Myocyte (in vitro differentiated cells): ENCODE measurements at places on chromosomes 3 and 15.

- no peak for DNase-seq
These were observed 44.4 kb upstream of the RASA2 start for GRCh38 chr3:141442446-141442845.

DNA sequence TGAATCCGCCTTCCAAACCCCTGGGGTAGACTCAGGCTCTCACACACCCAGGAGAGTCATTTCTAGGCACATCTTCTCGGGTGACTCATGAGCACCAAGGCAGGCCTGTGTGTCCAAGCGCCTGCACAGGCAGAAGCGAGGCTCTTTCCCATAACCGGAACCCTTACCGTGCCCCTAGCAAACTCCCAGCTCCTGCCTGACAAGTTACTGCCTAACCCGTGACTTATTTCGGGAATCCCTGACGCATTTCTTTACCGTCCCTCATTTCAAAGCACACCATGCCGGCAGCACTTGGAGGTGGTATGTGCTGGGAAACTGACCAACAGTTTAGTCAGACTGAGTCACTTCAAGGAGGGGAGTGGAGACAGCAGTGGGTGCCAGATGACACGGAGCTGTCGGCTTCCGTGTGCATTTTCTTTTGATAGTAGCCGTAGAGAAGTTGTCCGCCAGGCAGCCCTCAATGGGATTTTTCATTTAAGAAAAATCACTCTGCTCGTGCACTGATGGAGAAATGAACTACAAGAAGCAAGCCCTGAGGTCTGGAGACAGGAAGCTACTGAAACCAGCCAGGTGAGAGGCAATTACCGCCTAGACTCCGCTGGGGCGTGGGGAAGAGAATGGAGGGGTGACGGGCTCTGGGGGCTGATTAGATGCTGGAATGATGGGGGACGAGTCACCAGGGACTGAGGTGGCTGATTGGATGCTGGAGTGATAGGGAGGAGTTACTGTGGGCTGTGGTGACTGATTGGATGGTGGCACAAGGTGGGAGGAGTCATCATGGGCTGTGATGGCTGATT is 17.3 kb upstream of the HRH1 start:
- DNase-seq = peak; percentile 97

- DNase-seq = no peak
These were observed 450.9 kb upstream of the THRB start for GRCh38 chr3:24945563-24945962.

DNA sequence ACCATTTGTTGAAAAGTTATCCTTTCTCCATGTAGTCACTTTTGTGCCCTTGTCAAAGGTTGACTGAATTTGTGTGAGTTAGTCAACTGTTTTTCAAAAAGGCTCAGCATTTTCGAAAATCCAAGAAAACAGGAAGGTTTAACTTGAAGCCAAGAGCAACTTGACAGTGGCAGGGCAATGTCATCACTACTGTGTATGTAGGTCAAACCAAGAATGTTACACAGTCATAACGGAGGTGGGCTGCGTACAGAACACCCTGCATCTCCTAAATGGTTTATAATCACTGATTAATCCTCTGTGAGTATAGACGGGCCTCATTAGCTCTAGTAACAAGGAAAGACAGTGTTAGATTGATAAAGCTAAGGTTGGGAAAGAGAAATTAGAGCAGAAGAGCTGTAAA is 1064.9 kb downstream of the FHIT start:
- no peak for DNase-seq

DNA sequence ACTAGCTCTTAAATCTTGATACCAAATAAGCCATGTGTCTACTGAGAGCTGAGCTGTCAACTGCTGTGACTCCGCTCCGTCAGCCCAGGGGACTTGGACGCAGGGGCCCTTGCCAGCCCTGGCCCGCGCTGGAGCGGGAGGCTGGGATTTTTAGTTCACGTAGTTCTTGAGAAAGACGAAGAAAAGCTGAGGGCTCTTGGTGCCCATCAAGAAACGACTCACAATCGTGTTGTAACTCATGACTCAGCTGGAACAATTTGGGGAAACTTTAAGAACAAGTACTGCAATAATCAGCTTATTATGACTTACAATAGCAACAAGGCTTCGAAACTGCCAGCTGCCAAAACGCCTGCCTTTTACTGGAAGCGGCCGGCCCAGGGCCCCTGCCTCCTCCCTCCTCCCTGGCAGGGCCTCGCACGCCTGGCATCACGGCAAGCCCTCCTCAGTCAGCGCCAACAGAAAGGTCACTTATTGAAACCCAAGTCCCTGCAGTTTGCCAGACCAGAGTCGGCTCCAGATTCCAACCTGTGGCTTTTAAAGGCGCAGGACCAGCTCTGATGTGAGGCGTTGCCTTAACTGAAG is 60.3 kb downstream of the RGMA start:
- peak; percentile 79 for DNase-seq
